NCI-H526 treated with DMSO at 0.1 percent for 48 hours (cell line): ENCODE measurements at places on chromosomes 5 and 9.

DNA sequence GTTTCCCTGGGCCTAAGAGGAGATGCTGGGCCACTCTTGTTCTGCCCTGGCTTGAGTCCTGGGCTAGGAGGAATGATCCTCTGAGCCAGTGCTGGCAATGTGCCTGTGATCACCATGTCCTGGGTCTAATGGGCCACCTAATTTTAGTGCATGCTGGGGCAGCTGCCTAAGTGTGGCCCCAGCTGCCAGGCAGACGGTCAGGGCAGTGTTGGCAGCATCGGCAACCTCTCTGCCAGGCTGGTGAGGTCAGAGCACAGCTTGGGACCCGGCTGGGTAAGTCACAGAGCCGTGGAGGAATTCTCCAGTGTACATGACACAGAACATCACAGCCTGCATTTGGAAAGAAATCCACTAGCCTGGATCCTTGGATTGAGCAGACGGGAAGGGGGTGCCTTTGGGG lies 21.4 kb upstream of the PITX1 start:
- DNase-seq: no peak

DNA sequence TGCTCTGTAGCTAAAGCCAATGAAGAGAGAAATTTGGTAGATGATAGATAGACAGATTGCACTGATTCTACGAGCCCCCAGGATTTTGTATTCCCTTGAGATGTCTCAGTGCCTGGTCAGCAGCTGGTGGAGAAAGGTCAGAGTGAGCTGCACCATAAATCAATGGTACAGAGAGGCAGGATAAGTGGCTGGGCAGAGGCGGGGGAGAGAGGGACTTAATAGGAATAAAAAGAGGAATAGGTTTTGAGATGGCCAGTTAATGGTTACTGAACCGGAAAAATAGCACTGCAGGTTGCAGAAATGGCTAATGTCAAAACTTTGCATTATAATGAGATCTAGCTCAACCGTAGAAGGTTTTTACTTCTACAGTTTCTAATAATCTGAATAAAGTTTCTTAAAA lies 47.9 kb upstream of the SLC12A2 start:
- no peak for DNase-seq

GRCh38 chr5:158543539-158544387 lies 556.0 kb downstream of the EBF1 start:
- DNase-seq: no peak

GRCh38 chr5:59036274-59036961 lies 453.5 kb downstream of the RAB3C start:
- no peak for DNase-seq

DNA sequence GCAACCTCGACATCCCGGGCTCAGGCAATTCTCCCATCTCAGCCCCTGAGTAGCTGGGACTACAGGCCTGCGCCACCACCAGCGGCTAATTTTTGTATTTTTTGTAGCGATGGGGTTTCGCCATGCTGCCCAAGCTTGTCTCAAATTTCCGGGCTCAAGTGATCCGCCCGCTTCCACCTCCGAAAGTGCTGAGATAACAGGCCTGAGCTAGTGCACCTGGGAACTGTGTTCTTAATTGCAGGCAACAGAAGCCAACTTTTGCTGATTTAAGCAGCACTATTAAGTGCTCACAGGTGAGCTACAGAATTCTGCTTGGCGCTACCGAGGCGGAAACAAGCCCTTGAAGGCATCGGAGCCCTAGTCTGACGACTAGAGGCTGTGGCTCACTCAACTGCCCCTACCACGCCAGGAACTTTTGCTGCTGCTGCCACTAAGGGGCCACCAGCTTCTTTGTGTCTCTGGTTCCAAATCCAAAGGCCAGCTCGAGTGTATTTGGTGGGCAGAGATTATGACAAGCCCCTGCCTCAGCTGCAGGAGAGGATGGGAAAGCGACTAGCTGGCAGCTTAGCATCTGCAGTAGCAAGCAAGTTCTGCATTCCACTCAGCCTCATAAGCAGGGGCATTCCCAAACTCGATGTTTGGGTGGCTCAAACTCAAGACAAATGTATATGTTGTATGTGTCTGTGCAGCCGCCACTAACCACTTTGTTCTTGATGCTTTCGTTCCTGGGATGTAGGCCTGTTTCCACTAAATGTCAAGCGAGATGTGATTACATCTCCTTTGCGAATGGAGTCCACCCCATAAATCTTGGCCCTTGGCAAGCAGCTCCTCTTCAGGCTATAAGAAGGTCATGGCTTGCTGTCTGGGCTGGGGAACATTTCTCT lies 10.6 kb upstream of the HMCN2 start:
- no peak for DNase-seq

DNA sequence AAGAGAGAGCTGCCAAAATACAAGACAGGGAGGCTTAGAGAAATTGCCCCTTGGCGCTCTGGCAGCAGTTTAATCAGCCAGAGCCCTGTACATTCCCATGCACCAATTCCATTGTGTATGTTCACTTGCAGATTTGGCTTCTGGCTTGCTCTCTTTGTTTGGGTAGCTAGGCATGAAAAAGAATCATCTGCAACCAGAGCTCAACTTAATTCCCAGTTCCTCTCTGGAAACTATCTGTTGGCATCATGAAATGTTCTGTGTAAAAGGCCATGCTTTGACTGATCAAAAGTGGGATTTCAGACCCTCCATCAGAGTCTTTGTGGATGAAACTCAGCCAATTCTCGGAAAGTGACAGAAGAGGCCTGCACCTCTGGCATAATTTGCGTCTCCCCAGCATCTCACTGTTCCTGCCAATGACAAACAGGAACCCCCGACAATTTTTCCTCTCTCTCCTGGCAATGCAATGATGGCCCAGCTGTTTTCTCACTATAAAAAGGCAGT lies 53.8 kb upstream of the RAD23B start:
- DNase-seq: no peak

GRCh38 chr9:111919875-111920274 lies 23.3 kb downstream of the UGCG start:
- DNase-seq: no peak

DNA sequence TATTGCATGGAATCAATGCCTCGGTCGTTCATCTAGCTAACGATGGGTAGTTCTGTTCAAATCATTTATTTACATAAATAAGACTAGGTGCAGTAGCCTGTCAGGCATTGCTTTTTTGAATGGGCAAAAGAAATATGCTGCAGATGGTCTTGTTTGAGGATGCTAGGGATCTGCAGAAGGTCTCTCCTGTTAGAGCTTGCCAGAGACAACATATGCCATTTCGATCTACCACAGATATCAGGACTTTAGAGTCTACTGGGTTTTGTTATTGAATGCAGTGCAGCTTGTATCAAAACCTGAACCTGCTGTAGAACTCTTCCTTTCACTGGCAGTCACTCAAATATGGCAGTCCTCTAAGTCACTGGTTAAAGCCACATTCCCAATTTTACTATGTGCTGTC lies 381.1 kb upstream of the CDH10 start:
- no peak for DNase-seq

DNA sequence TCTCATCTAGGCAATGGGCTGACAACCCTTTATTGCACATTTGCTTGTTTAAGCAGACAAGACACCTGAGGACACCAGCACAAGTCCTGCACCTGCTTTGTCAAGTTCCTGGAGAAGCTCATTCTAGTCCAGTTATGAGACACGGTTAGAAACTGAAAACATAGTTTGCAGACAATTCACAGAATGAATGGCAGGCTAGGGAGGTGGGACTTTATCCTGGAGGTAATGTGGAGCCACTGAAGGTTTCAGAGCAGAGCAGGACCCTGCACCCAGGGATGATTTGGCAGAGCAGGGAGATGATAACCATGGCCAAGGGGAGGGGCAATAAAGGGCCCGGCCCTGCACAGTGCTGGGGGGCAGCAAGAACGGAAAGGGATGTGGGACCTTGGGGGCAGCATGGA lies 50.7 kb upstream of the SLC25A51 start:
- no peak for DNase-seq

DNA sequence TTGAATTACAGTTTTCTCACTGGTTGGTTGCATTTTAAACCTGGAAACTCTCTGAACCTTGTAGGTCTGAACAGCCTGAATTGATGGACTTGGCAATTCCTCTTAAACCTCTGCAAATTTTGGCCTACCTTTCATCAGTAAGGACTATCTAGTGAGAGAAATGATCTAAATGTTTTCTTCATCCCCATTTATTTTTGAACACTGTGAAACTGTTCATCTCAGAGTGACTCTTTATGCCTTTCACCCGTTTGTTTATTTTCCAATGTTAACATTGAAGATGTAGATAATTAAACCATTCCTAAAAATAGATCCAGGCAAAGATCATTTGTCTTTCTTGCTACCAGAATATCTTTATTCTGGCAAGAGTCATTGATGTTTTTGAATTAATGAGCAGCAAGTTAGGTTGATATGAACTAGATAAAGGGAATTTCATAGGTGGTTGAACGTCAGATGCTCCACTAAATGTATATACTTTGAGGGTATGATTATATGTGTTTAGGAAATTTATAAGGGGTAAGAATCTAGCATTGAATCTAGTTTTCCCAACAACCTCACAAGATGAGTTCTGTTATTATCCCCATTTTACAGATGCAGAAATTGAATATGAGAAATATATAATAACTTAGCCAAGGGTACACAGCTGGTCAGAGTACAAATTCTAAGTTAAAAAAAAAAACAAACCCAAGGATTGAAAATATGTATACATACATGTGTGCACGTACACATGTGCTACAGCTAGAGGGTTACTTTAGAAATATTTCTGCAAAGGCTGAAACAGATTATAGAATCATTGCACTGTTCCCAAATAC lies 3.4 kb downstream of the CPEB4 start:
- no peak for DNase-seq

- DNase-seq: no peak
These were observed 168.0 kb upstream of the IER5L start for GRCh38 chr9:129346046-129346445.

GRCh38 chr5:88207575-88207974 lies 61.1 kb downstream of the TMEM161B start:
- no peak for DNase-seq

DNA sequence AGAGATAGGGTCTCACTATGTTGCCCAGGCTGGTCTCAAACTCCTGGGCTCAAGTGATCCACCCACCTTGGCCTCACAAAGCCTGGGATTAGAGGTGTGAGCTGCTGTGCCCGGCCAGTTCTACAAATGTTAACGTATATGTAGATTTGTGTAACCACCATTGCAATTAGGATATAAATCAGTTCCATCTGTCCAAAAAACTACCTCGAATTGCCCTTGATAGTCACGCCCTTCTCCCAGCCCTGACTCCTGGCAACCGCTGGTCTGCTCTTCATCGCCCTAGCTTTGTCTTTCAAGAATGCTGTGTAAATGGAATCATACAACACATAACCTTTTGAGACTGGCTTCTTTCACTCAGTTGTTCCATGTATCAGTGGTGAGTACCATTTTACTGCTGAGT lies 46.1 kb upstream of the PPARGC1B start:
- no peak for DNase-seq

DNA sequence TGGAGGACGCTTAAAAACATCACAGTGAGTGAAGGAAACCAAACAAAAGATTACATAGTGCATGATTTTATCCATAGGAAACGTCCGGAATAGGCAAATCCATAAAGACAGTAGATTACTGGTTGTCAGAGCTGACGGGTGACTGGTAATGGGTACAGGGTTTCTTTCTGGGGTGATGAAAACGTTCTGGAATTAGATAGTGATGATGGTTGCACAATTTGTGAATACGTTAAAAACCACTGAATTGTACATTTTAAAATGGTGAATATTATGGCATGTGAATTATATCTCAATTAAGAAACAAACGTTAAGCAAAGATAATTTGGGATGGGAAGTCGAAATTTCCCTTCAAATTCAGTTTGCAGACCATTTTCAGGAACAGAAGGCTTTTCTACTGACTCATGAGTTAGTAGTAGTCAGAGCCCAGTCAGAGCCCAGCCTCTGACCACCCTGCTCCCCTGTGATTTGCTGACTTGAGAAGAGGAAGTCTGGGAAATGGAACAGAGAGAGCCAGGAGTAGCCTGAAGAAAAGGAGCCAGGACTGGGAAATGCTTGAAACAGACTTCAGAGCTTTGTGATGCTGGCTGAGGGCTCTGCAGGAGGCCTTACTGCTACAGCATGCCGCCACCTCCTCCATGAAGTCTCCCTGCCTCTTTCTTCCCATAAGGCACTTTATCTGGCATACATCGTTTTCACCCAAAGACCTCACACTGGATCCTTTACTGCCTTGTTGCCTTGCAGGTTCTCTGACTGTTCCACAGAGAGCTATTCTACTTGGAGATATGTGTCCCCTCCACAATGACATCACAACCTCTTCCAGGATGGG lies 46.4 kb upstream of the CTNNA1 start:
- DNase-seq: no peak

- DNase-seq: no peak
These were observed 248.0 kb downstream of the NR3C1 start for GRCh38 chr5:143155455-143155854.

GRCh38 chr5:141880961-141881801 lies 3.0 kb upstream of the PCDH1 start:
- no peak for DNase-seq

DNA sequence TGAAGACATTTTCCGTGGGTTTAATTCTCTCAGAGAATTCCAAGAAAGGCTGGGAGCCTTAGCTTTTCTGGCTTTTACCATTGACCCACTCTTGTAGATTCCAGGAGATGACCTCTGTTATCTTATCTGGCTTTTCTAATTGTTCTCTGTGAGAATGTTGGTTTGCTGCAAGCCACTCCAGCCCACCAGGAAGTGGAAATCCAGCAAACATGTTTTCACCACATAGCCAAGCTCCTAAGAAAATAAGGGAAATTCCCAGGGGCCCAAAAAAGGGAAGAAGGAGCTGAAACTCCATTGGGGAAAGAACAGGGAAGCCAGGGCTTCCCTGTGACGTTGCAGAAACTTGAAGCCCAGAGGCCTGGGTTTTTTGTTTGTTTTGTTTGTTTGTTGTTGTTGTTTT lies 19.7 kb downstream of the GPR107 start:
- no peak for DNase-seq

DNA sequence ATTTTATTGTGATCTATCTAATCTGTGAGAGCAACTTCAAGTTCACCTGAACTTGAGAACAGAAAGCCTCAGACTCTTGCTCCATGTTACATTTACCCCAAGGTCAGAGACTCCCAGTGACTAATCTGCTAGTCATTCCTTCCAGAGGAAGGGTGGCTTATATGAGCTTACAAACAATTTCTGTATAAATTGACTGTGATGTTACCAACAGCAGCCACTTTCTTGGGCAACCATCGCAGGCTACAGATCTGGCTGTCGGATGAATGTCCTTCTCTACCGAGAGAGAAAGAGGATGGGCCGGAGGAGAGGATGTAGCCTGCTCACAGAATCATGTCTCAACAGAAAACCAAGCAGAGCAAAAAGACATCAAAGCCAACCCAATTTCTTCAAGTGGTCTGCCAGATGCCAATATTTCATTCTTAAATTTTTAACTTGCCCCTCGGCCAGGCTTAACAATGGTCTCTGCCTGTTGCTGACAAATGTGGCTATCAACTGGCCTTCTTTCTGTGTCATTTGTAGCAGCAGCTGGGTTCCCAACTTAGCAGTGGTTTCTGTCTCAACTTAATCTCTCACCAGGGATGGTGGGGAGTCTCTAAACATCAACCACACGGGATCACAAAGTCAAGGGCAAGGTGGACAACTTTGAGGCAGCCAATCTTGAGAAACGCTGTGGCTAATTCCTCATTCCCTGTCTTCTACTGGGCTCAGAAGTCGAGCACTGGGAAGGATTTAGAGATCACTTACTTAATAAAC lies 81.3 kb downstream of the RAPGEF1 start:
- DNase-seq: no peak
